CD4-positive, CD25-positive, alpha-beta regulatory T cell (primary cell): ENCODE measurements at places on chromosomes 13 and 19.

DNA sequence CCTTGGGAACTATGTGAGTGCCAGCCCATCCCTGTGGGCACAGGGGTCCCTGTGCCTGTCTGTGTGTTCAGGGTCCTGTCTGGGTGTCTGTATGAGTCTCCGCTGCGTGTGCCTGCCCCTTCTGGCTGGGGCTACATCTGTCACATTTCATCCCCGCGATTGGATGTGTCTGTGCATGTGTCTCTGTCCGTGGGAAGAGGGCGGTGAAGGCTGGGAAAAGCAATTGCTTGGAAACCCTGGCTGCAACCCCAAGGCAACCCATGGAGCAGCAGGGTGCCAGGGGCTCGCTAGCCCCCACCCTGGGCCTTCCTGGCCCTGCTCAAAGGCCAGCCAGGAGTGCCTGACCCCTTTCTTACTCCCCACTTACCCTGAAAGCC is 1.4 kb downstream of the MAG start:
- no peak for DNase-seq

GRCh38 chr13:27830010-27830409 is 37.7 kb downstream of the GSX1 start:
- DNase-seq = peak; percentile 46

DNA sequence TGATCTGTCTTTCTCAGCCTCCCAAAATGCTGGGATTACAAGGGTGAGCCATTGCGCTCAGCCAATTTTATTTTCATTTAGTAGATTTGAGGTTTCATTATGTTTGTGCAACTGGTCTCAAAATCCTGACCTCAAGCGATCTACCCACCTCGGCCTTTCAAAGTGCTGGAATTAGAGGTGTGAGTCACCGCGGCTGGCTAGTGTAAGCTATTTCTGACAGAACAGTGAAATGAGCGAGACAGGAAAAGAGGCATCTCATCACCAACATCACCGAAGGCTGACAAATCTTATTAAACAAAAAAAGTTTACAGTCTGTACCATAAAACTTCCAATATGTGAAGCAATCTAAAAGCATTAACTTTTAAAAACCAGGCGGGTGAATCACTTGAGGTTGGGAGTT is 12.2 kb upstream of the ZNF888 start:
- no peak for DNase-seq

GRCh38 chr19:13398780-13399726 is 107.2 kb downstream of the CACNA1A start:
- DNase-seq = no peak

GRCh38 chr13:109790942-109791605 is 4.7 kb upstream of the IRS2 start:
- peak; percentile 62 for DNase-seq

GRCh38 chr13:47621931-47622330 is 379.1 kb downstream of the SUCLA2 start:
- DNase-seq = no peak

DNA sequence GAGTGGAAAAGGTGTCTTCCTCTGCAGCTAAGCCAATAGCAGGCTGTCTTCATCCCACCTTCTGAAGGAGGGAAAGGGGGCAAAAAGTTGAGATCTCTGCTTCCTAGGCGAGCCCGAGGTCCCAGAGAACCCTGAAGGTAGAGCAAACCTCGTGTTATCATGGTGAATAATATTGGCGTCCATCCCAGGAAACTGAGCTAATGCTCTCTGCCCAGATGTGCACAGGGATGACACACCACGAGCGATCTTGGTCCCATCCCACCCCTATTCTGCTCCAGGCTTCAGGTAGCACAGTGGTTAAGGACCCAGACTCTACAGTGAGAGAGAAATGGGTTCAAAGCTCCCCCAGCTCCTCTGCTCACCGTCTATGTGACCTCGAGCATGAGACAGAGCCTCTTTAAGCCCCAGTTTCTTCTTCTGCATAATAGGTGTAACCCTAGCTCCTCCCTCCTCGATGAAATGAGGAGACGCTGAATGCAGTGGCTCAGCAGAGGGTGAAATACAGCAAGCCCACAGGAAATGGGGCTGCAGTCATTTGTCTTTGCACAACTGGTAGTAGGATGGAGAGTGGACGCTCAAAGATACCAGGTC is 9.9 kb upstream of the CEACAM20 start:
- DNase-seq = no peak

- DNase-seq = no peak
These were observed at the start of gene NPAS1 for GRCh38 chr19:47019431-47020041. Gene NPAS1, plus strand, starts transcription at chr19:47019837. Its CDS starts 1,211 bp downstream, at chr19:47021048.

- peak; percentile 60 for DNase-seq
These were observed 16.3 kb downstream of the CILP2 start for GRCh38 chr19:19554074-19555023.

GRCh38 chr19:11574689-11575088 is 2.8 kb downstream of the ACP5 start:
- DNase-seq = peak; percentile 33

- no peak for DNase-seq
These were observed 1872.7 kb downstream of the OLFM4 start for GRCh38 chr13:54901316-54901715.

GRCh38 chr13:85663856-85664255 is 135.4 kb downstream of the SLITRK6 start:
- no peak for DNase-seq

GRCh38 chr19:14300303-14300702 is 80.9 kb upstream of the ADGRE5 start:
- DNase-seq = no peak

DNA sequence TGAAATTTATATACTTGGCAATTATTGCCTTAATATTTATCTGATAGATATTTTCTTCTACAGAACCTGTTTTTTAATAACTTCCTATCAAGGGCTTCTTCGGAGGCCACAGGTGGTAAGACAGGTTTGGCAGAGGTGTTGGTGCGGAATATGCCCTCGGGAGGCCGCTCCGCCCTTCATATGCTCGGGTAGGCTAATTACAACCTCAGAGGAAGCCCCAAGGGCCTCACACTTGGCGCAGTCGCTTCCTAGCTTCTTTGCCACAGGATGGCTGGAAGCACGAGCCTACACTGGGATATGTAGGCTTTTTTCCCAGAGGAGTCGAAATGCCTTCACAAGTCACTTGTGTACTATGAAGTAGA is 68.8 kb downstream of the LMO7 start:
- no peak for DNase-seq

DNA sequence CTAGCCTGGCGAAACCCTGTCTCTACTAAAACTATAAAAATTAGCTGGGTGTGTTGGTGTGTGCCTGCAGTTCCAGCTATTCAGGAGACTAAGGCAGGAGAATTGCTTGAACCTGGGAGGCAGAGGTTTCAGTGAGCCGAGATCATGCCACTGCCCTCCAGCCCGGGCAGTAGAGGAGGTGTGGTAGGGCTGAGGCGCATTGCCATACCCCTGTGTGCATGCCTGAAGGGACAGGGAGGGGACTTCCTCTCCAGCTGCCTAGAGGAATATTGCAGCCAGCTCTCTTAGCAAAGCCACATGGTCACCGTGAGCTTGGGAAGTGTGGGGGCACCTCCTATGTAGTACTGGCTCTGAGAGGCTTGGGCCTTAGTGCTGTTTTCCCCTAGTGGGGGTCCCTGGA is 29.2 kb upstream of the PEPD start:
- DNase-seq = no peak

DNA sequence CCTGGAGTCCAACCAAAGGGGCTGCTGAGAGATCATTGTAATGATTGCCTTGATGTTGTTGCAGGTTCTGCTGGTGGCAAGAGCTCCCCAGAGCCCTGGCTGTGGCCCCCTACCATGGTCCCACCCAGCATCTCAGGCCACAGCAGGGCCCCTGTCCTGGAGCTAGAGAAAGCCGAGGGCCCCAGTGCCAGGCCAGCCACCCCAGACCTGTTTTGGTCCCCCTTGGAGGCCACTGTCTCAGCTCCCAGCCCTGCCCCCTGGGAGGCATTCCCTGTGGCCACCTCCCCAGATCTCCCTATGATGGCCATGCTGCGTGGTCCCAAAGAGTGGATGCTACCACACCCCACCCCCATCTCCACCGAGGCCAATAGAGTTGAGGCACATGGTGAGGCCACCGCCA is 15.5 kb downstream of the NCAN start:
- no peak for DNase-seq

- no peak for DNase-seq
These were observed 43.6 kb upstream of the SACS start for GRCh38 chr13:23477101-23477500.

- DNase-seq = no peak
These were observed 11.4 kb upstream of the MYCBP2 start for GRCh38 chr13:77338329-77338728.

GRCh38 chr13:79194272-79194671 is 211.8 kb downstream of the RBM26 start:
- DNase-seq = no peak

- DNase-seq = no peak
These were observed 563.1 kb downstream of the EFNB2 start for GRCh38 chr13:105972306-105972721.

- no peak for DNase-seq
These were observed 1.0 kb downstream of the LGI4 start for GRCh38 chr19:35133826-35134225.

- no peak for DNase-seq
These were observed 72.5 kb upstream of the MRI1 start for GRCh38 chr19:13691569-13692435.

- no peak for DNase-seq
These were observed 876 bp downstream of the SACS start for GRCh38 chr13:23432626-23433025.

DNA sequence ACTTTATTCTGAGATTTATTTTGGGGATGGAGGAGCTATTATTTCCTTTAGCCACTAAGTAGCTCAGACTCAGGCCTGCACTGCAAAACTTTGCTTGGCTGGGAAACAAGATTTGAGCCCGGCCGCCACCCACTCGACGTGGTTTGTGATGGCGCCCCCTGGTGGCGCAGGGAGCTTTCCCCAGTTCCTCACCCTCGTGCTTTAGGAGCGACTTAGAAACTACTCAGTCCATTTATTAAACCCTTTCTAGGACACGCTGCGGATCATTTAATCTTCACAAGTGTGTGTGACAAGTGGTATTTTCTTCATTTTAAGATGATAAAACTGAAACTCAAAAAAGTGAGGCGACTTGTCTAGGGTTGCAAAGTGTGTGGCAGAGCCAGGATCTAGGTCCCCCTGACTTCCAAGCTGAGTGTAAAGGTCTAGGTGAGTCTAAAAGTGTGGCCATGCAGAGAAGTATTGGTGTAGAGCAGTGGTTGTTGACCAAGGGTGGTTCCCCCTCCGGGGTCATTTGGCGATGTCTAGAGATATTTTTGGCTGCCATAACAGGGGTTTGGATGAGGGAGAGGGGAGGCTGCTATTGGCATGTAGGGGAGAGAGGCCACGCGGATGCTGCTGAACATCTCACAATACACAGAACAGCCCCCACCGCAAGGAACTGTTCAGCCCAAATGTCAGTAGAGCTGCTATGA is 2.2 kb downstream of the CXCL17 start:
- peak; percentile 63 for DNase-seq

- DNase-seq = no peak
These were observed 97.2 kb upstream of the EDNRB start for GRCh38 chr13:78015782-78016181.

DNA sequence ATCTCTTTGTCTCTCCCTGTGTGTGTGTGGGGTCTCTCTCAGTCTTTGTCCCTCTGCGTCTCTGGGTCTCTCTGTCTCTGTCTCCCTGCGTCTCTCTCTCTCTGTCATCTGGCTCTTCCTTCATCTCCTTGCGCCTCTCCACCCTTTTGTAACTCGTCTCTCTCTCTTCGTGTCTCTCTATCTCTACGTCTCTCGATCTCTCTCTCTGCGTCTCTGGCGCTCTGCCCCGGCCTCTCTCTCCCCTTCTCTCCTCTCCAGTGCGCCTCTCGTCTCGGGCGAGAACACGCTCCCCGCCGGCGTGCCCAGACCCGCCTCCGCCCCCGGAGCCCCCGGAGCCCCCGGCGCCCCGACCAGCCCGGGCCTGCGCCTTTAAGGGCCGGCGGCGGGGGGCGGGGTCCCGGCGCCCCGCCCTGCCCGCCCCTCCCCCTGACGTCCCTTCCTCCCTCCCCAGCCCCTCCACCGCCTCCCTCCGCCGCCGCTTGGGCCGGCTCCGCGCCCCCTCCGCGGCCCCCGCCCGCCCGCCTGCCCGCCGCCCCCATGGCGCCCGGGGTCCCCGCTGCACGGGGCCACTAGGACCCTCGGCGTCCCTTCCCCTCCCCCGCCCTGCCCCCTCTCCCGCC is at the start of gene MARK4:
Gene MARK4 (plus strand): TSS at position 440 of the 620 bp plus-strand sequence. CDS start 318 bp downstream, outside the sequence.
- peak; percentile 50 for DNase-seq

DNA sequence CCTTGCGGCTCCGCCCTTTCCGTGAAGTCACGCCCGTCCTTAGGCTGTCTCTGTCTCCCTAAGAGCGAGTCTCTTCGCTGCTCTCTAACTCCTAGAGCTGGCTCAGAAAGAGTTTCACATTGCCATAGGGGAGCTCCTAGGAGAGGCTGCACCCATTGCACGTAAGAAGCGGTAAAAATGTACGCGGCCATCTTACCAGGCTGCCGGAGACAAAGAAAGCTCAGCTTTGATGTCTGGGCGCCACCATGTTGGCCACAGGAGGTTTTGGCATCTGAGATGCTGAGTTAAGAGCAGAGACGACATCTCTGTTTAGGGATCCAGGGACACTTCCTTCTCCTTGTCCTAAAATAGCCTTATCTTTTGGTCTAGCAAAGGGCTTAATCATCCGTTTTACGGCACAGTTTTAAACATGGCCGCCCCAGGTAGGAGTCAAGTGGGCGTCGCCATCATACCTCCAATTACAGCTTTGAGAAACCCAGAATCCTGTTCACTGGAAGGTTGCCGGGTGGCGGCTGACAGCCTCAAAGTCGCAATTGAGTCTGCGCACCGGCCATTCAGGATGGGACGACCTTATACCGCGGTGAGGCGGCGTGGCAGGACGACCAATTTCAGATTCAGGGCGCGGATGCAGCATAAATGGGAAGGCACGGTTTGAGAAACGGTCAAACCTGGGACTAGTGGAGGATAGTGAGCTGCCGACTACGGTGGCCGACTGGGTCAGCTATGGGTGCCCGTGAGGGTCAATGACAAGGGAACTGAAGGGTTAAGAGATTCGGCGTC is at the start of gene ZNF793:
Gene ZNF793 (plus strand): TSS at position 553 of the 780 bp plus-strand sequence. CDS start 16,501 bp downstream, outside the sequence.
- peak; percentile 84 for DNase-seq

GRCh38 chr19:39413272-39413910 is 922 bp downstream of the PLEKHG2 start:
- DNase-seq = peak; percentile 48

DNA sequence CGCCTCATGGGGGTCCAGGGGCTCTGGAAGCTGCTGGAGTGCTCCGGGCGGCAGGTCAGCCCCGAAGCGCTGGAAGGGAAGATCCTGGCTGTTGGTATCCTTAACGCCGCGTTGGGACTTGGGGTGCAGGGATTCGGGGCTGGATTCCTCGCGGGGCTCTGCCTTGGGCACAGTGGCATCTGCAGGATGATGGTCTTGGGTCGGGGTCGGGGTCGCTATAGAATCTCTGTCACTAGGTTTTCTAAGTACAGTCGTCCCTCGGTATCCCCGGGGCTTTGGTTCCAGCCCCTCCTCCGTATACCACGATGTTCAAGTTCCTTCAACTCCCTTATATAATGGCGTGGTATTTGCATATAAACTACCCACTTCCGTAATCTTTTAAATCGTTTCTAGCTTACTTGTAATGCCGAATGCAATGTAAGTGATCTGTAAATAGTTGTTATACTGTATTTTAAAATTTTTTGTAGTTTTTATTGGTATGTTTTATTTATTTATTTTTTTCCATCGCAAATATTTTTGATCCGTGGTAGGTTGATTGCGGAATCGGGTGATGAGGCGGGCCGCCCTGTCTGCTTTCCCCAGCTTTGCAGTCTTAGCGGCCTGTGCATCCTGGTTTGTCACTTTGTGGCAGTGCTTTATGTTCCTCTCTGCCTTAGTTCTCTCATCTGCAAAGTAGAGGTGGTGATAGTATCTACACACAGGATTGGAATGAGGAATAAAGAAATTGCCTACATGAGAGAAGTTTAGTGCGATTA is 606 bp downstream of the ERCC5 start:
- peak; percentile 43 for DNase-seq
